Fibroblast of skin of left biceps (primary cell): ENCODE measurements at places on chromosomes 5 and 9.
A peak's percentile ranks its signal among the peaks of the same experiment; 100 is the strongest.

GRCh38 chr5:11909471-11909870 lies 5.2 kb upstream of the CTNND2 start:
- no peak for DNase-seq

DNA sequence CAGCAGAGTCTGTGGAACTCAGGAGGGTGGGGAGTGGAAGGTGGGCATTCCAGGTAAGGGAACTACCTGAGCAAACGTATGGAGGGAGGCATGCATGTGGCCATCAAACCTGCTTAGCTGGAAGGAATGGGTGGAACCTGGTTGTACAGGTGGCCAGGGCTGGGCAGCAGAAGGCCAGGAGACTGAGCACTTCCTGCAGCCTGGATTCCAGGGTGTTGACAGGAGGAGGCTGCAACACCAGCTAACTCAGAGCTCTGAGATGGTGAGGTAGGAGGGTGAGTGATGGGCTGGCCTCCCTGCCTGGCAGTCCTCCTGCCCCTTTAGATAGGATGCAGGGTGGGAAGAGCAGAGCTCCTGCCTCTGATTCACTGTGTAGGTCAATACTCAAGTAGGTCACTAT lies 92.5 kb upstream of the CPEB4 start:
- no peak for DNase-seq

- no peak for DNase-seq
Measured at GRCh38 chr9:4937446-4937845, 47.6 kb upstream of the JAK2 start.

DNA sequence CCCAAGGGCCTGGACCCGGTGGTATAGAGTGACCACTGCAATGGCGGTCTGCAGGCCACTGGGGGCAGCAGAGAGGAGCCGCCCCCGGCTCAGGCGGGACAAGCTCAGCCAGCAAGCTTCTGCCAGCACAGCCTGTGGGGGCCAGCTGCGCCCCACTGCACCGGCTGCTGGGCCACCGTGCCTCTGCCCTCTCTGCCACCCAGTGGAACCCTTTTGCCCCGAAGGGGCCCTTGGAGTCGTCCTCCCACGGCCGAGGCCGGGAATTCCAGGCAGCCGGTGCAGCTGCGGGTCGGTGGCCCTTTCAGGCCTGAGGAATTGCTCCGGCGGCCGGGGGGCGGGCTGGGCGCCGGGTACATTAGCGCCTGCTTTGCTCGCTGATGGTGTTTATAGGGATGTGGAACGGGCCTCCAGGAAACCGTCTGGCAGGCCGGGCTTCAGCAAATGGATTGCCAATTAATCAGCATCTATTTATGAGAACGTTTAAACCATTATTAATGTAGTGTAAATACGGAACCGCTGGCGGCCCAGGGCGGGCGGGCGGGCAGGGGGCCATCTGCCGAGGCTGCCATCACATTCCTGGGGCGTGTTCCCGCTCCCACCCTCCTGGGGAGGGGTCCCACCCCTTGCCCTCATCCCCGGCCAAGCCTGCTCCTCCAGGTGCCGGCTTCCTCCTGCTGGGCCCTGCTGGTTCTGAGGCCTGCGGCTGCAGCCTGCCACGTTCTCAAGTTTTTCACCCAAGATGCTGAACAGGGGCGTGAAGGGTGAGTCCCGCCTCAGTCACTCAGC lies 127.4 kb downstream of the BARX1 start:
- no peak for DNase-seq

DNA sequence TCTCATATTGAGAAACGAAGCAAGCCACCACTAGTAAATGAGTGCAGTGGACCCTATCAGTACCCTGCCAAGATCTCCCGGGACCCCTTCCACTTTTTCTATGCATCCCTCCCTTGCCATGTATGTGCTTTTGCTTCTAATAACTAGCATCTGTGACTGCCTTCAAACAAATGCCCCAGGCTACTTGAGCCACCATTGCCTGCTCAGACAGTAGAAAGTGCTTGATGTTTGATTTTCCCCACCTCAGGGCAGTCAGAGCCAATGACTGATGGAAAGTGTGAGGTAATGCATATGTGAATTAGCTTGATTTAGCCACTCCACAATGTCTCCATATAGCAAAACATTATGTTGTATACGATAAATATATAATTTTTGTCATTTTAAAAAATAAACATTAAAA lies 797.3 kb upstream of the ACO1 start:
- DNase-seq, result no peak

GRCh38 chr9:87223392-87224246 lies 274.0 kb upstream of the DAPK1 start:
- no peak for DNase-seq

- DNase-seq, result no peak
Measured at GRCh38 chr9:109124121-109124520, 4.4 kb upstream of the TMEM245 start.

DNA sequence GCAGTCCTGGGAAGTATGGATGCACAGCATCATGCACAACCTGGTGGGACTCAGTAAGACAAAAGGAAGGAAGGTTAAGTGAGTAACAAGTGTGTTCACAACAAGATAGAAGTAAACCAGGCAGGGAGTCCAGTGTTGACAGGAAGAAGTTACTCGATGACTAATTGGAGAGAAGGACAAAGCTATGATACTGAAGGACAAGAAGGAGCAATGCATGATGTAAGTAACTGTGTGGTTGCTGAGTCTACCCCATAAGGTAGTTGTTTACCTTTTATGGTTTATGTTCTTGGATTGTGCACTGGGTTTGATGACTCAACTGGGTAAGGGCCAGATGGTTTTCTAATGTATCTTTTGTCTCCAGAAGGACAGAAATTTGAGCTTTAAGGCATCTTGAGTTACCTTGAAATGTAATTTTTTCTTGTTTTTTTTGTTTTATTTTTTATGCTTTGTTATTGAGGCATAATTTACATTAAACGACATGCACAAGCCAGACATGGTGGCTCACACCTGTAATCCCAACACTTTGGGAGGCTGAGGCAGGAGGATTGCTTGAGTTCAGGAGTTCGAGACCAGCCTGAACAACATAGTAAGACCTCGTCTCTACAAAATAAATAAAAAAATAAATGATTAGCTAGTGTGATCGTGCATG lies 89.2 kb upstream of the CAST start:
- peak; percentile 92 for DNase-seq

GRCh38 chr5:59174248-59174844 lies 591.5 kb downstream of the RAB3C start:
- DNase-seq, result peak; percentile 63

DNA sequence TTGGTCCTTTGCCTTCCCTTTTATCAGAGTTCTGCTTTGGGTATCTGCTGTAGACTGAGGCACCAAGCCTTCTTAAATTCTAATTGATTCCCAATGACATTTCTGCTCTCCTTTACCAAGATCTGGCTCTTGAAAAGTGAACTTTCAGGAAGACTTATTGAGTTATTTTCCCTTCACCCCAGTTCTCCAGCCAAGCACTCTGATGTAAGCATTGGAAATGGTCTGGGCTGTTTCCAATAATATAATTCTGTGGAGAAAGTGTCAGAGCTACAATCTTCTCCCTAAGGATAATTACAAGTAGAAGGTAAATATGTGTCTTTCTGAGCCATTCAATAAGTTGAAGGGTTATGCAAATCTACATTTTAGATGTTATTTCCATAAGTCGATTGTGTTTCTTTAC lies 30.8 kb downstream of the BTF3 start:
- DNase-seq, result no peak

- DNase-seq, result no peak
Measured at GRCh38 chr9:125437771-125438221, 176.2 kb downstream of the GAPVD1 start.

- DNase-seq, result peak; percentile 54
Measured at GRCh38 chr9:87714819-87715218, 11.1 kb upstream of the CTSL start.

GRCh38 chr5:16304846-16305245 lies 125.3 kb upstream of the MARCHF11 start:
- DNase-seq, result no peak

DNA sequence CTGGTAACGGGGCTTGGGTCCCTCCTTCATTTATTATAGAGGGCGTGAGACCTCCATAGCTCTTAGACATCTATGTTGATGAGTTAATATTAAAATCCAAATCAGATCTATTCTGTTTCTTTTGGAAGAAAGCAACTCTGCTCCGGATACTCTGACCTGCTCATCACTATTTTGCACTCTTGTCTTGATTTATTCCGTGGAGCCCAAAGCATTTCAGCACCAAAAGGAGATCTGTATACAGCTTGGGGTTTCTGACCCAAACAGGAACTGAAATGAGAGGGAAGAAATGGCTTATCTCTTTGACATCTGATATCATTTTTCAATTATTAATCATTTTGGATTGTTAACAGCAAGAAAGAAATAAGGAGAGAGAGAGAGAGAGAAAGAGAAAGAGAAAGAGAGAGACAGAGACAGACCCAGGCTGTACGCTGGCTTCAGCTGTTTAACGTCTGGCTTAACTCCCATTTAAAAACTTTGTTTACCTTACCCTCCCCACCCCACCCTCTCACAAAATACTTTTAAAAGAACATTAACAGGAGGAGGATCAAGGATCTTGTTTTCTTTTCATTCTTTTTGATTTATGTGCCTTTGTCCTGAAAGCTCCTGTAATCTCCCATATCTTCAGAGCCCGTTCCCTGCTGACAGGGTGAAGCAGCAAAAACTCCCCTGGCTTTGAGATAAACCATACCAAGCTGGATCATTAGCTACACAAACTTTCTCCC lies 231.4 kb upstream of the TUT7 start:
- no peak for DNase-seq

GRCh38 chr5:133731951-133732350 lies 119.6 kb upstream of the FSTL4 start:
- DNase-seq, result no peak

DNA sequence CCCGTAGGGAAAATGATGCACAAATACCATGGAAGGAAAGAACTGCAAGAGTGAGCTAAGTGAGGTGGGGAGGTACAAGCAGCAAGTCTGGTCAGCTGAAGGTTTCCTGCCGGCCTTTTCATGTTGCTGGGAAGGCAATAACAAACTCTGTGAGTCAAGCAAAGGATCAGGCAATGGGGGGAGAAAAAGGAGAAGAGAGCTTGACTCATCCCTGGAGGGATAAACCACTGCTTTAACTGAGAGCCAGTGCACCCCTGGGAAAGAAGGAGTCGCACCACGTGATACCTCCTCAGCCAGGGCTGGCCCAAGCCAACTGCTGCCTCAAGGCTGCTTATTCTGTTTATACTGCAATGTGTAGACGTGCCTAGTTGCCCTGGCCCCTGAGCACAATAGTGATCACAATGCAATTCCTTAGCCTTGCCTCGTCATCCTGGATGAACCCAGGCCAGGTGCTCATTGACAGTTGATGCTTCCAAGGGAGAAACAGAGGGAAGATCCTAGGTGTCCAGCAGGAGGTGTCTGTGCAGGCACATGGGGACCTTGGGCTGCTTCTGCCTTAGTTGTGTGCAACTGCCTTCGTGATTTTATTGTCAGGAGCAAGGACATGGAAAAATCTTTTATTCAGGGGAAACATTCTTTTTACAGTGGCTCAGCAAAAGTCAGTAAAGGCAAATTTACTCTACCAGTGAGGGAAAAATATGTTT lies 203.0 kb upstream of the TUT7 start:
- peak; percentile 67 for DNase-seq

DNA sequence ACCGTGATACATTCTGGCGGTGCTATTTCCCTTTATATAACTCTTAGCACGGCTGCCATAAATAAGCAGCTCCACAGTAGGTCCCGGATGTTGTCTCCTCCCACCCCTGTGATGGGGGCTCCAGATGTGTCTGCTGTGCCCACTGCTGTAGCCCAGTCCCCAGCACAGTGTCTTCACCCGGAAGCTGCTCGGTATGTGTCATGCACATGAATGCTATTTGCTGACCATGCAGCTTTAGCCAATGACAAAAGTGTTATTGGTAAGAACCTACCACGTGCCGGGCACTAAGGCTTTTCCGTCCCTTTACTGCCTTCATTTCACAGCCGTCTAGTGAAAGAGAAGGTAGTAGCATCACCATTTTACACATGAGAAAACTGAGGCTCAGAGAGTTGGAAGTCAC lies 20.2 kb downstream of the HRH2 start:
- DNase-seq, result no peak

DNA sequence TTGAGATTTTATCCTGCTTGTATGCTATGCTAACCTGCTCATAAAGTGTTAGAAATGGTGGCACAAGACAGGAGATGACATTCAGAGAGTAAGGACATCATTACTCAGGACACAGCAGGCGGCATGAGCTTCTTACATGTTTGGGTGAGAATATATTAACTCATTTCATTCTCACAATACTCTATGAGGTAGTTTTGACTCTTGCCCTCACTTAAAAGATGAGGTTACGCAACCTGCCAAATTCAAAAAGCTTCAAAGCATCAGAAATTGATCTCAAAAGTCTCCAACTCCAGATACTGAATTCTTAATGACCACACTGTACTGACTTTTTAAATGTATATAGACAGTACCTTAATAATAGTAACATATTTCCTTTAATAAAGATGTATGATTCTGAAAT lies 60.8 kb downstream of the CDH18 start:
- no peak for DNase-seq

DNA sequence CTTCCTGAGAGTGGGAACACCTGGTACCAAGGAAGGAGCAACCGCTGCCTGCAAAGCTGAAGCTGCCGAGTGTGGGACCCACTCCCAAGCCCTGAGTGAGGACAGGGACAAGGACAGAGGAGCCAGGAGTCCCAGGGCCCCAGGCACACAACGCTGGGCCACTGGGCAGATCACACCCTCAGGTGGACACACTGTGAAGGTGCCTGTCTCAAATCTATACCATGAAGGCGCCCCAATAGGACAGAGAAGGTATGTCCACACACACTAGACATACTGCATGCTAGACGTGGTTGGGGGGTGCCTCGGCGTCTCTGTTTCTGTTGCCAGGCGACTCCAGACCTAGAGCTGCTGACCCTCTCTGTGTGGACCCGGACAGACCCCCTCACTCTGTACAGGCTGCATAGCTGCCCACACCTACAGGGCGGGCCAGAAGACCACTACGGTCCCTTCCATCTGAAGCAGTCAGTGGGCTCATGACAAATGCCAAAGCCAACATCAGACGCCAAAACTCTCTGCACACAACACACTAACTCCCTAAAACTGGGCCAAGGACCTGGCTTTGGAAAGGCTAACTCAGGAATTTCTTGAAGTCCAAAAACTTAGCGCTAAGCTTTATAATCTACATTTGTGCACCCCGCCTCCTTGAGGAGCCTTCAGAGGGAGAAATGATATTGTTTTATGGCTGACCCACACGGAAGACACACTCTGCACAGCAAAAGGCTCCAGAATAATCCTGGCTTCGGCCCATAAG lies 60.7 kb downstream of the ROR2 start:
- no peak for DNase-seq

DNA sequence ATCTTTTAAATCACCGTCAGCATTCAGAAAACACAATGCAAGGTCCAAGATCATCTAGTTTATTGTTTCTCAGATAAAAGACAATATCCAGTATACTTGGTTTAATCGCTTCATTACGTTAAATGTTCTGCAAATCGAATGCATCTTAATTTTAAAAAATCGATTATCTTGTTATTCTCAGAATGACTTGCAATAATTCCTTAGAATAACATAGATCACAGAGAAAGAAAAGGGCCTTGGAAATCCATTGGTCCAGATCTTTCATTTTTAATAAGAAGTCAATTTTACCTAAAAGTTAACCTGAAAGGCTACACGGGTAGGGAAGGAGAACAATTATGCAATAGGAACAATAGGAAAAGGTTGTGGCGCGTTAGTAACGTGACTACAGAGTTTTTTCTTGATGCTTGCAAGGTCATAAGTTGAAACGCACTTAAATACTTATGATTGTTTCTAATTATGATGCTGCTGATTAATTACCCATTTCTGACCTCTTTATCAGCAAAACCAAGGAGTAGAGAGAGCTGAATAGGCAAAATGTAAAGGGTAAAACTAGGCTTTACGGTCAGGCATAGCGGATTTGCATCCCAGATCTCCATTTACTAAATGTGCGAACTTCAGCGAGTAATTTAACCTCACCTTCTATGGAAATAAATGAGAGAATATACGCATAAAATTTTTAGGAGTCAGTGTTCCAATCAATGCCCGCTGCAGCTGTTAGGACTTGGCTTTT lies 769 bp upstream of the LYRM7 start:
- no peak for DNase-seq
